ENCODE measurements at places on chromosomes 13 and 19. TPM values are rescaled to one million over a fixed set of nuclear protein-coding genes. Genes with fewer than 3 reads are reported as not detected.

SMIM44 gene
- not detected for total RNA-seq

TTC9B gene
- not detected for total RNA-seq

IRGQ gene
- 33.5 TPM for total RNA-seq

DENND1C gene
- total RNA-seq: 75.6 TPM

SYT3 gene
- total RNA-seq: not detected

Data from activated T-helper 1 cell treated with anti-CD3 and anti-CD28 coated beads, Interleukin-12 subunit alpha, Interleukin-12 subunit beta, Interleukin-2, Interleukin-4 antibody, amounts not matched to agents 30 ng/mL and 10 ng/mL and 1 ng/mL, durations not matched to agents 14 hours and 24 hours and 36 hours (primary cell).